G401 (cell line): ENCODE measurements at places on chromosomes 4 and X. TPM values are rescaled to one million over a fixed set of nuclear protein-coding genes. Genes with fewer than 3 reads are reported as not detected.

DNA sequence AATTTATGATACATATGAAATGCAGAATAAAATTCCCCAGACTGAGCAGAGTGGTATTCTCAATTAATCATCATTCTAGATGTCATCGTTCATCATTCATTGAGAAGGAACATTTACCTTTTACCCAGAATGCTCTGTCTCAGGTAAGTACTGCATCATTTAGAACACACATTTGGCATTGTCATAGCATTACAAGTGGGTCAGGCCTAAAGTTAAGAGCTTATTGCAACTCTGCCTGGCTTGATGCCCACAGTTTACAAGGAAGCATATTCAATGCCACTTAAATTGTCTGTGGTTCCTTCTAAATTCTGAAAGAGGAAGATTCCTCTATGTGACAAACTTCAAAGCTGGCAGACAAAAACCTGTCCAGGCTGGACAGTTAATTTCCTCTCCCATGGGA is 87.3 kb downstream of the CAMK2D start:
- DNase-seq = peak; percentile 58

Gene USP26
- 9.0 and 13.5 TPM in 2 replicates for total RNA-seq

DNA sequence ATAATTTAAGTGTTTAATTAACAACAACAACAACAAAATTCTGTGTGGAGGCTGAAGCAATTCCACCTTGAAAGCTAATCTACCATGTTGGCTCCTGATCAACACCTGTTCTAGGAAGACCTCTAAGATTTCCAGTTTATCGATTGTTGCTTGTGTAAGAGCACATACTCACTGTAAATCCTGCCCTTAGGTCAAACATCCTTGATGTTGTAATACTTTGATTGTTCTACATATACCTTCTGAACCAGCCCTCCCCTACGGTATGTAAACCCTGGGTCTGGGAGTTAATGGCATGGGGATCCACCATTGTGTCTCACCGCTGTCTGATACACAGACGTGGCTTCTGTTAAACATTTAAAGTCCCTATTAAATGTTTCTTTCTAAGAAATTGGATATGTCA is 73.2 kb downstream of the RASL11B start:
- no peak for DNase-seq

Gene USP17L18
- not detected in 2 replicates for total RNA-seq

Gene GYPB
- total RNA-seq = not detected in 2 replicates

Gene PRDM8
- 0.06 and 0.20 TPM in 2 replicates for total RNA-seq

DNA sequence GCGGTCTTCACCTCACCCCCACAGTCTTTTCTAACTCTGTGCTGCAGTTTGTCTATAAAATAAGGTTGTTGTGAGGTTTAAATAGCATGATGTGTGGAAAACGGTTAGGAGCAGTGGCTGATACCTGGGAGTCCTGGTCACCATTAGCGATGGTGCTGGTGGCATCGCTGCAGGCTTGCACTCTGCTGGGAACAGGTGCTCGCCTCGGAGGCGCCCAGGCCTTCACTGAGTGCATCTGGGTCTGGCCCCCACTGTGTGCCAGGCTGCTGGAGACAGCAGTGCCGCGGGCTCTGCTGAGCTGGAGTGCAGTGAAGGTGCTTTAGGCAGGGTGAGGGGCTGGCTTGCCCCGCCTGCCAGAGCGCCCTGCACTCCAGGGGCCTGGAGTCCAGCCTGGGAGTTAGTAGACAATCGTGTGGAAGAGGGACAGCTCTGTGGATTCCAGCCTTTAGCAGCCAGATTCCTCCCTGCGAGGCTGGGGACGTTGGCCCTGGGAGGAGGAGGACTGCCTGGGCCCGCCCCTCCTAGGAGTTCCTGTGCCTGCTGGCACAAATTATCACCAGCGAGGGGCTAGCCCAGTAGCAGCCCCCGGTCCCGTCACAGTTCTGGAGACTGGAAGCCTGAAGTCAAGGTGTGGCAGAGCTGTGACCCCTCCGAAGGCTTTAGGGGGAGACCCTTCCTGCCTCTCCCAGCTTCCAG is 7.3 kb downstream of the RGS12 start:
- DNase-seq = no peak

Gene SPACA5
- total RNA-seq = not detected in 2 replicates

DNA sequence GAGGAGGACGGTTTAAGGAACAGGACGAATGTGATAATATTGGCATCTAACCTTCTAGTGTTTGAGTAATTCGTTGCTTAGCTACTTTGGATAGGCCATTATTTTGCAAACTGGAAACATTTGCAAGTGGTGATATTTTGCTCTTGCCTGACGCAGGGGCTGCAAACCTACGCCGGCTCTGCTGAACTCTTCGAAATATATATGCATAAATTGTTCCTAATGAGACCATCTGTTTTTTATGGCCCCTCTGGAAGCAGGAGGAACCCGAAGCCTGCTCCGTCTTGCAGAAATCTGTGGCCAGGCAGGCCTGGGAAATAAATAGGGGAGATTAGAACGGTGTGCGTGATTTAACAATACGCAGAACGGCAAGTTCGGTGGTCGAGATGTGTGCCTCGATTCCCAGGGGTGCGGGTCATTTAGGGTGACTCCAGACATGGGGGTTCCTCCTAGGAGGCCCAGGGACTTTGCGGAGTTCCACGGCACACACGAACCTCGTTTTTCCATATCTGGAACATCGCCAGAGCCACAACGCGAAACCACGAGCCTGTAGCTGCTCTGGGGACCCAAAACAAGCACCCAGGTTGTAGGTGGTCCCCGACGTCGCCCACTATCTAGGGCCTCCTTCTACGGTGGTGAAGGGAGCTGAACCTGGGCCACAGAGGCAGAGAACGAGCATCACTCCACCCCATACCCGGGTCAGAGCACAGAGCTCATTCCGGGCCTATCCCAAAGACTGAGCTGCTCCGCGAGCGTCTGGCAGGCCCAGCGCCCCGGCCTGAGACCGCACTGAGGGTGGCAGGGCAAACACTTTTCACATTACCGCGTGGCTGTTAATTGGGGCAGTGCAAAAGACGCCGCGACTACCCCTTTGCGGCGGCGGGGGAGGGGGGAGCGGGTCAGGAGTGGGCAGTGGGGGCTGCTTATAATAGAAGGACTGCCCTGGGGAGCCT is 89.7 kb downstream of the BCOR start:
- DNase-seq = no peak

DNA sequence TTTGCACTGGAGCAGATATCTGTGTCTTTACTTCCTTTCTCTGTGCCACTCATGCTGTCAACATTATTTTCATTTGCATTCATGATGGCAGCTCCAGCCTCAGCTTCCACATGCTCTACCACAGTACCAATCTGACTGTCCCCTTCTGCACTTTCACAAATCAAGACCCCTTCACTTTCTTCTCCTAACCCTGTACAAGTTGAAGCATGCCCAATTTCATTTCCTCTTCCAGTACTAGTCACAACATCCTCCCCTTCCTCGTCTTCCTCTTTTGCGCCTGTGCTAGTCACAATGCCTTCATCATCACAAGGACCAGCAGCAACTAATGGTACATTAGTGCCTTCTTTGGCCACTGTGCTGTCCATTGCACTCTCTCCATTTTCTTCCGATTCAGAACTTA is 26.5 kb downstream of the BOD1L1 start:
- no peak for DNase-seq

DNA sequence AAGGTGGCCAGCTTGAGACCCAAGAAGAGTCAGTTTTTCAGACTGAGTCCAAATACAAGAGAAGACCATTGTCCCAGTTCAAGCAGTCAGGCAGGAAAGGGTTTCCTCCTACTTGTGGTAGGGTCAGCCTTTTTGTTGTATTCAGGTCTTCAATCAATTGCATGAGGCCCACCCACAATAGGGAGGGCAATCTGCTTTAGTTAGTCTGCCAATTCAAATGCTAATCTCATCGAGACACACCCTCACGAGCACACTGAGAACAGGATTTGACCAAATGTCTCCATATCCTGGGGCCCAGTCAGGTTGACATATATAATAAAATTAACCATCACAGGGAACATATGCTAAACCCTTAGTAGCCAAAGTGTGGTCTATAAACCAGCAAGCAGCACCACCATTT is 75.3 kb upstream of the FRMPD3 start:
- no peak for DNase-seq

GRCh38 chr4:86181585-86181984 is 178.3 kb downstream of the MAPK10 start:
- DNase-seq = no peak

GRCh38 chrX:23841847-23842522 is 59.0 kb downstream of the SAT1 start:
- DNase-seq = no peak

DNA sequence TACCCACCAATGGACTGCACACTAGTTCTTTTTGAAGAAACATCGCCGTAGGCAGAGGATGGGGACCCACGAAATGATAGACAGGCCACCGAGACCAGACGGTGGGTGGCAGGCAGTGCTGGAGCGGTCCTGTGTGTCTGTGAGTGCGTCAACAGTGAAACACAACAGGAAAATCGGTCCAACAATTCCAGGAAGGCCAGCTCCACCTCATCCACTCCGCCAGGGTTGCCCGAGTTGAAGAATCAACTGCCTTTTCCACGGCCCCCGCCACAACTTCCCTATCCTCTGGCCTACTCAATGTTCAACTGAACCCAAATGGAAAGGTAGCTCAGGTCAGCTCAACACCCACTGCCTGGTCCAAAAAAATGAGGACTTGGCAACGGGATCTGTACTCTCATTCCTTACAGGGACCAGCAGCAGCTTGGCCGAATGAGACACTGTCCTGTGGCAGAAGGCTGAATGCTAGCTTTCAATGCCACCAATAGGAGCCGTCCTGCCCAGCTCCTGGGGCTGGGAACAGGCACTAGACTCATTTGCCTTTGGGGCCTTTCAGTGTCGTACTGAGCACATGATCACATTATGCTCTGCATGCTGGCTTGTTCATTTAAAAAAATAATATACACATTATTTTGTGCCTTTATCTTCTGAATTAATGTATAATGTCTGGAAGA is 43.5 kb downstream of the MID1 start:
- DNase-seq = no peak

Gene CTSO
- 14.9 and 15.1 TPM in 2 replicates for total RNA-seq

DNA sequence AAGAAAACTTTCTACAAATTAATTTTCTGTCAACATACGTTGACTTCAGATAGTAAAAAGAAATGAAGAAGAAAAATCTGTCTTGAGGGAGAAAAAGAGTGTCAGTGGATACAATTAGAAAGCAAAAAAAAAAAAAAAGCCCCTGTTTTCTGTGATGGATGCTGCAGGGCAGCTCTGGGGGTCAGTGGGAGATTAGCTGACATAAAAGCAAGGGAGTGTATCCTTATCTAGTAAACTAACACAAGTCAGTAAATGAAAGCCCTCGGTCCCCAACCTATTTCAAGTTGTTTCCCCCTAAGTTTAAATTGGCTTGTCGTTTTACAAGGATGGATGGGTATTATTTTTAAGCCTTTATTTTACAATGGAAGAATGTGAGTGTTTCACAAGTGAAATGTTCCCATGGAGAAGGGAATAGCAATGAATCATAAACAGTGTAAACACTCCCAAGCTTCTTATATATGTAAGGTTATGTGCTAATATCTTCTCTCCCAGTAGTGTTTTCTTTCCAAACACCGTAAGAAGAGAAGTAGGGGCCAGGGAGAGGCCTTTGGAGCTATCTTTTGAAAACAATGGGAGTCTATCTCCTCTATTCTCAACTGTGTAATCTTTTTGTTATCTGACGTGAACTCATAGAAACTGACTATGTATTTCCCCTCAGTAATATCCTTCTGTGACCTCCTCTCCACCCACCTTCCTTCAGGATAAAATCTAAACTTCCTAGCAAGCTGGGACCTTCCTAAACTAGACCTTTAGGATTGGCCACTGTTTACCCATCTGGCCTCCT is 347.7 kb downstream of the FBXO8 start:
- no peak for DNase-seq

DNA sequence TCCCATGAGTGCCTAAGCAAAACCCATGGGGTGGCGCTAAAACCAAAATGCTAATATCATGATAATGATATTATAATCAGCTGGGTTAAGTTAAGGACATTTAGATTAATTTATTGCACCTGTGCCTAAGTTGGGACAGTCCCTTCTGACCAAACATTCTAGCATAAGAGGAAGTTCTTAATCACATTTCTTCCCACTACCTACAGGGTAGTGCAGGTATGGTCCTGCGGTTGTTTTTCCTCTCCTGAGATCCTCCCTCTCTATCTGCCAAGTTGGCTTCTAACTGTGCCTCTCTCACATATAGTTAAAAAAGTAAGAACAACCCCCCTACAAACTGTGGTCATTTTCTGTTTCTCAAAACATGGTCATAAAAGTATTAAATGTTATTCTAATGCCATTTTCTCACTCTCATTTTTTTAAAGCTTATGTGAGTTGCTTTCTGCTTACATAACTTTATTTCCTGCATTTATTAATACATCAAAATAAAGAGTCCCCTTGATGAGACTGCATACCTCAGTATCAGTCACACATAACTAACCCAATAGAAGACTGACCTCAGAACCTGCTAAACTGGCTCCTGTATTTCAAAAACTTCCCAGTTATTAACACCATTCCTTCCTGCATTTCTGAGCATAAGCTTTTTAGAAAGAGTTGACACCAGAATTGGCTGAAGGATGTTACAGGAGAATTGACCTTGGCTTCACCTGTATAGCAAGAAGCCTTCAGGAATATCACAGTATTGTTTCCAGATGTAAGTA is 1332.5 kb downstream of the FSTL5 start:
- DNase-seq = no peak

Gene ZFP42
- not detected in 2 replicates for total RNA-seq

Gene APBB2
- total RNA-seq = 23.1 and 29.7 TPM in 2 replicates

DNA sequence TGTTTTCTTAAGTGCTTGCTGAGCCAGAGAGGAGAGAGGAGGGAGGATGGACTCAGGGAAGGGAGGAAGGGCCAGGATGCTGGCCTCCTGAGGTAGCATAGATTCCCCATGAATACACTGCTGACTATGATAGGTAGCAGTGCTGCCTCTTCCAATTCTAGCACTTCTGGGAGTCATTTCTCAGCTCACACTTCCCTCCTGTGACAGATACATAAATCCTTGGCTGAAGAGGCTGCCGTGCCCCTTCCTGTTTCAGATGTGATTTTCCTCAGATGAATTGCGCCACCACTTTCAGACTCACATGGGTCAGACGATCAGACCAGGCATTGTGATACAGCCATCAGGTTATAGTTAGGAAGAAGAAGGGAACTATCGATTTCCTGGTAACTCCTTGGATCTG is 22.4 kb downstream of the TSC22D3 start:
- no peak for DNase-seq

Gene GYG2
- total RNA-seq = 1.3 and 7.8 TPM in 2 replicates

- DNase-seq = no peak
Measured at GRCh38 chr4:152501846-152502536, 33.9 kb downstream of the FBXW7 start.

DNA sequence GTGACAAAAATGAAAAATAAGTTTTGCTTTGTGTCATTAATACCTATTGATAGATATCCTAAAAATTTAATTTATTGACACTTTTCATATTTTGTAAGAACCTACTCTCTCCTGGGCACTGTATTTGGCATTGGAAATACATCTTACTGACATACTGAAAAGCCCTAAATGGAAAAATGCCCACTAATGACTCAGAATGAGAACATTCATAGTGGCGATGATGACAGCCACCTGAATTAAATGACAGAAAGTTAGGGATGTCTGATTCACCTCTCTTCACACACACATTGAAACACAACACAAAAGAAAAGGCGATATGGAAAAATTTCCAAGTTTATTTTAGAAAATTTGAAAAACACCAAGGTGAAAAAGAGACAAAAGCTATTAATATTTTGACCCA is 992.3 kb downstream of the STPG2 start:
- DNase-seq = peak; percentile 72

Gene SORBS2
- 16.3 and 39.7 TPM in 2 replicates for total RNA-seq

- DNase-seq = no peak
Measured at GRCh38 chr4:30767147-30767845, 47.1 kb downstream of the PCDH7 start.

Gene PHEX
- total RNA-seq = not detected in 2 replicates
